ENCODE measurements at places on chromosomes 4 and X.

DNA sequence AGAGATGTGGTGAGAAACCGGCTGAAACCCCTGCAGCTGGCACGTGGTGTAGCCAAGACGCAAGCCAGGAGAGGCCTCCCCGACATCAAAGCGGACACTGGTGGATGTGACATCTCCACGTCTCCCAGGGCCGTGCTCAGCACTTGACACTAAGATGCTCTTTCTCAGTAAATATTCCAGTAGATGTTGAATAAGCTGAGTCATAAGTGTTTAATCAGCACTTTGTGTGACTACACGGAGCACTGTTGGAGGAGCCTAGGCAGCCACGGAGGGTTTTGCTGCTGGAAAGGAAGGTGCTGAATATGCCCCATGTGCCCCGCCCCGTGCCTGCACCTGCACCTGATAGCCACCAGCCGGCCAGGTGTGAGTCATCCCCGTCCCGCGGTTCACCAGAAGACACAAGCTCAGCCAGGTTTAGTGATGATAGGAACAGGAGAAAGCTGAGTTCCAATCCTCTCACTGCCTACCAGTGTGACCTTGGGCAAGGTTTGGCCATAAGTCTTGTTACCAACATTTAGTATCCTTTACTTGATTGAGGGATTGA, 29.0 kb upstream of the C4orf50 start:
- peak; percentile 27 for DNase-seq

DNA sequence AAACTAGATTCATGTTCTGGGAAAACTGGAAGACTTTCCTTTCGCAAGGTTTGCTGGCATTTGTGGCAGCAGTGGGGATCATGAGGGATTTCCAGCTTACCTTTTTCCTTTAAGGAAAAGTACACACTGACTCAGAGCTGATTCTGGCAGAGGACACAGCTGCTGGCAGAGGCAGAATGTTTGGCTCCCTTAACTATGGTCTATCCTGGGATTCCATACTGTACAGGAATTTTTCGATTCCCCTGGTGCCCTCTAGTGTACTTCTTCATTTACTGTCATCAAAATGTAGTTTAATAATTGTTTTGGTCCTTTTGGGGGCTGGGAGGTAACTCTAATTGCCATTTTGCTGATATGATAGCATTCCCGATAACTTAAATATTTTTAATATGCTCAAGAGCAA, 152.7 kb downstream of the GABRG1 start:
- no peak for DNase-seq

- DNase-seq = no peak
These were observed 56.9 kb upstream of the PRPS1 start for GRCh38 chrX:107571296-107571998.

DNA sequence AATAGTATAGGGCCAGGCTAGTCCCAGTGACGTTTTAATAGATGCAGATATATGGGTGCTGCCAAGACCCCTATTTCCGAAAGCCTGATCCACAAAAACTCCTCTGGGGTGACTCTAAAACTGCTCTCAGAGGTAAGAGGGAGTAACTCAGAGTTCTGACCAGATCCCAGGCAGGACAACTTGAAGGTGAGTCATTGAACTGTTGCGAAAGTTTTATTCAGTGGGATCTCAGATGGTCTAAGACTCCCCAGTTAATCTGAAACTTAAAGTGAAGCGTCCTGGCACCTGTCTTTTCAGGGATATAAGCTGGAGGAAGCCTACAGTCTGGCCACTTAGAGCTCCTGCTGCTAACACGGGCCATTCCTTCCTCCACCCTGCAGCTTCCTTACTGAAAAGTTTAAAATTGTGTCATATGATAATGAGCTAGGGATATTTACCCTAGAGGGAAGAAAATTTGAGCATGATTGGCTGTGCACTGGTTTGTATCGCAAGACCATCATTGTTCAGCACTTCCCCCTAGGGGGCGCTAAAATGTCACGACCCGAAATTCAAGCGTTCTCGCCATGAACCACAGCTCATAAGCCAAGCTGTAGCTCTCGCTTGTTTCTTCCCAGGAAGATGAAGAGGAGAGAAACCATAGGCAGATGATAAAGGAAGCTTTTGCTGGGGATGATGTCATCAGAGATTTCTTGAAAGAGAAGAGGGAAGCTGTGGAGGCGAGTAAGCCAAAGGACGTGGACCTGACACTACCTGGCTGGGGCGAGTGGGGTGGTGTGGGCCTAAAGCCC, 19.5 kb downstream of the UTP14A start:
- DNase-seq = peak; percentile 73

DNA sequence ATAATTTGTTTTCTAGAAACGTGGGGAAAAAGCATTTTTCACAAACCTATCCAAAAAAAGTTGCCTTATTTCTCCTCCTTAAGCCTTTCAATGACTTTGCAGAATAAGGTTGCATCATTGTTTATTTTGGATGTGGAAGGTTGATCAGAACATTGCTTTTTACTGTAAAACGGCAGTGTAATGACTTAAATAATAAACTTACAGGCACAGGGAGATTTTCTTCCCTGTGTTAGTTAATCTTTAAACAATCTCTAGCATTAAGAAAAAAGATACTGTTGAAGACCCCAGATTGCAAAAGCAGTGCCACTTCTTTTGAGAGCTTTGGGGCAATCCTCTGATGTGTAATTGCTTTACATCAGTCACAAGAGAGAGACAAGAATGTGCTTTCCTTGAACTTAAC, 153.4 kb downstream of the ARX start:
- DNase-seq = no peak

DNA sequence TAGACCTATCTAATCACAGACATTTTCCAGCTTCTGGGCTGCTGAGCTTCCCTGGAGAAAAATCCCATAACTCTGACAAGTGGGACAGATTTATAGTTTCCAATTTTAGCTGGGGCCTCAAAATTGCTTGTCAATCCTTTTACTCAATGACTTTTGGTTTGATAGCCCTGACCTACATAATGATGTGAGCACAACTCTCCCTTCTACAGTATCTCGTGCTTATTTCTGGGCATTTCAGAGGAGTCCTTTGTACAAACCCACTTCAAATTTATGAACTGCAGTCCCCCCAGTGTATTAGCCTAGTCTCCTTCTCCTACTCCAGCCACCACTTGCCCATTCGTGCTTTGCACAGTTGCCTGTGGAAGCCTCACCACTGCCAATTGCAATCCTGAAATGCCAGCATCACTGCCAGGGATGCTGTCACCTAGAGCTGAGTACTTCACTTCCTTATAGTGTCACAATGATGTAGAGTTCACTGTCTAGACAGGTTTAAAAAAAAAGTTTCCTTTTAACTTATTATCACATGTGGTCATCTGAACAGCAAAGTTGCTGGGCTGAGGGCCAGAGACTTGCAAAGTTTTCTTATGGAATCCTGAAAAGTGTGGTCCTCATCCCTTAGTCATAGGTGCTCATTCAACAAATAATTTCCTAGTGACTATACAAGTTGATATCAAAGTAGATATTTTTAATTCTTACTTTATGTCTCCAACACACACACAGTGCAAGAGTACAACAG, 21.2 kb downstream of the TRAM1L1 start:
- no peak for DNase-seq

GRCh38 chrX:155148724-155149537, 67.3 kb upstream of the VBP1 start:
- peak; percentile 55 for DNase-seq

- no peak for DNase-seq
These were observed 54.6 kb upstream of the TENM3 start for GRCh38 chr4:182188622-182189021.

GRCh38 chr4:175776217-175776616, 35.8 kb downstream of the GPM6A start:
- no peak for DNase-seq

DNA sequence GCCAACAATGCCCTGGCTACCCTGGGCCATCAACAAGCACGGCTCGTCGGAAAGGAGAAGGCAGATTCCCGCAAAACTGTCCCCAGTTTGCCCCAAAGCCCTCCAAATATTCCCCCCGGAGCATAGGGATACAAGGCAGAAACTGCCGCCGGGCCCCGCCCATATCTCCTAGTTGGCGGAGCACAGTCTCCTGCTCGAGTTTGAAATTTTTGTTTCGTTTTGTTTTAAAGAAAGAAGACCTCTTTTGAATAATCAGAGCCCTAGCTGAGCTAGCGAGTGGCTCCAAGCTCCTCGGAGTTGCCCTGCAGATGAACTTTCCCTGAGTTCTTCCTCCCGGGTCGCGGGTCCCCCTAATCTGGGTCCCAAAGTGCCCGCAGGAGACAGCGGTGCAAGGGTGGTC, 138.1 kb upstream of the ZIC3 start:
- DNase-seq = peak; percentile 11

GRCh38 chr4:137389911-137390520, 142.3 kb downstream of the PCDH18 start:
- no peak for DNase-seq

DNA sequence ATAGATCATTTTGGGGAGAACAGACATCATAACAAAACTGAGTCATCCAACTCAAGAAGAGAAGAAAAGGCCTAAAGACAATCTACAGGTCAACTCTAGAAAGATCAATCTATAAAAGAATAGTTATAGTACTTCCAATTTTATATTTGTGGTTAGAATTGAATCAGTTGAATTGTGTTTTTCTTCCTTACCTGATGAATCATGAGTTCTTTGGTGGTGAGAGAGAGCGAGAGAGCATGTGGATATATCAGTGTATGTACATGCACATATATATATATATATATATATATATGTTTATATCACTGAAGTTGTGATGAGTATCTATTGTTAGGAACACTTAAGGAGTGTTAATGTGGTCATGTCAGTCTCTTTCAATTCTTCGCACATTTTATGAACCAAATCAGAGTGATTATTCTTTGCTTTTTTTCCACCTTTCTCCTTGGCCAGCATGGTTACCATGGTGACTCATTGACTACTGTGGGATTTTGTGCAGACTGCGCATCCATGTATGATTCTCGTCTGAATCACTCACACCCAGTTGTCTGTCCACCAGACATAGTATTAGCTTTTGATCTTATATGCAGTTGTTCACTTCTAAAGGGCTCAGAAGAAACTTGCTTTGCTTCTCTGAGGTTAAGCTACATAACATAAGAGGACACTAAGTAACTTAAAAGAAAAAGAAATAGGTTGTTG, 90.4 kb upstream of the RAB40AL start:
- no peak for DNase-seq

- DNase-seq = no peak
These were observed 98.8 kb downstream of the KLHL4 start for GRCh38 chrX:87616371-87616770.

GRCh38 chr4:5478697-5479096, 229.7 kb downstream of the EVC2 start:
- DNase-seq = no peak

DNA sequence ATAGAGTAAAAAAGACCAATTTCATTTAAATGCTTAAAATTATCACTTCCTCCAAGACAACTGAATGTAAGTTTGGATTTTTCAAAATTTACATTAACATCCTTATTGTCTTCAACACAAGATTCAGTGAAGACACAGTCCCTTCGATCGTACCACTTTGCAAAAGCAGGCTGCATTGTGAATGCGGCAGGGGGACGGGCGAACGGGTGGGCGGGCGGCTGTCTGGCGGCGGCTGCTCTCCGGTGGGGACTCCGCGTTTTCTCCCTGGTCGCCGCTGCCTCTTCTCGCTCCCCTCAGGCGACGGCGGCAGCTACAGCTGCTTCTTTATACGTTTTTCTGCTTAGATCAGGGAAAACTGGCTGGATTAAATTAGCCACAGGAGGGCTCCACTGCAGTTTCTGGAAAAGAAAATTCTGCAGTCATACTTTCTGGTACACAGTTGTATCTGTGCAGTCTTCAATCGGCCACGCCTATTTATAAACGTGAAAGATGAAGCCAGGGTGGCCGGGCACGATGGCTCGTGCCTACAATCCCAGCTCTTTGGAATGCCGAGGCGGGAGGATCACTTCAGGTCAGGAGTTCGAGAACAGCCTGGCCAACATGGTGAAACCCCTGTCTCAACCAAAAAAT, 33.9 kb upstream of the HPF1 start:
- DNase-seq = peak; percentile 39

GRCh38 chrX:56069299-56069931, 162.7 kb upstream of the KLF8 start:
- DNase-seq = no peak

GRCh38 chrX:47644557-47645091, 5.7 kb downstream of the ELK1 start:
- DNase-seq = no peak

- DNase-seq = no peak
These were observed 105.2 kb upstream of the HPGD start for GRCh38 chr4:174627473-174627872.

DNA sequence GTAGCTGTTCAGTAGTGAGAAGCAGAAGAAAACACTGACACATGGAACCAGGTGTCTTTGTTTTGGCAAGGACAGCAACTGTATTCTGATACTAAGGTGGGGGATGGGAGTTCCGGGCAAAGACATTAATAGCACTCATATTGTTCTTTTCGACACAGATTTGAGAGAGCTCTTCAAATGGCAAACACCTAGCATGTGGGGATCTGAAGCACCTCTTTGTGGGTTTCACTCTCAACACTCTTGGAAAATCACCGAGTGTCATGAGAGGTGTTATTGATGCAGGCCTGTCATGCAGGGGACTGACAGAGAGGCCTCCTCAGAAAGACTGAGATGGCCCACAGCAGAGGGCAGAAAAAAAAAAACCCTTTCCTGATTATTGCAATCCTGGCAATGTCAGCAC, 228.4 kb upstream of the VCX start:
- DNase-seq = no peak

DNA sequence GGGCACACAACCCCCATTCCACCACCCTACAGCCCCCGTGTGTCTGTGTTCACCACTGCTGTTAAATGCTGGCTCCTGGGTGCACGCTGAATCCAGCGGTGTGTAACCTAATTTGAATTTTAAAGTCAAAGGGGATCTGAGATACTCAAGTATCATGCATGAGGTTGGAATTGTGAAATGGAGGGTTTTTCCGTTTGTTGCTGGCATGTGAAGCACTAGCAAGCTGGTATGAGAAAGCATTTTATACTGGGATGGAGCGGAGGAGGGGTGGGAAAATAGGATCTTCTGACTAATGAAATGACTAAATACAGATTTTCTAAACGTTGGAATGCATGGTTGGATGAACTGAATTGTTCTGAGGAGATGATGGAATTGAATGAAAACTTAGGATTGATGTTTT, 36.9 kb upstream of the FAT1 start:
- no peak for DNase-seq

GRCh38 chr4:25860586-25861279, 2.1 kb downstream of the SEL1L3 start:
- DNase-seq = no peak

- peak; percentile 72 for DNase-seq
These were observed 29.6 kb upstream of the CHRNA9 start for GRCh38 chr4:40305328-40306170.

DNA sequence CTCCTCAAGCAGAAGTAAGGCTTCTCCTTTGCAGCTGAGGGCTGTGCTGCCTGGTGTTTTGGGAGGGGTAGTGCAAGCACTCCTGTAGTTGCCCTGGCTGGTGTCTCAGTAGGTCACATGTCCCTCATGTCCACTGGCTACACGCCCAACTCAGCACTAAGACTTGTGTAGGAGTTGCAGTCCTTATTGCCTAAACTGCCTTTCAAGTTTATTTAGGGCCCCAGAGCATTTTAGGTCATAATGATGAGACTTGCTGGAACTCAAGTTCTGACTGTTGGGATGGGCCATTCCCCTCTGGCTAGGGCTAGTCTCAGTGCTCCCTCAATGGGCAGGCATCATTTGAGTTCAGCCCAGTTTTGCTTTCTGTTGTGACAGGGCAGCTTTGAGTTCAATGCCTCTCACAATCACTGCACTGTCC, 44.1 kb downstream of the PPM1K start:
- DNase-seq = no peak

- DNase-seq = no peak
These were observed 23.5 kb downstream of the CHM start for GRCh38 chrX:86023811-86024210.

All from activated CD4-positive, alpha-beta T cell treated with anti-CD3 and anti-CD28 coated beads for 48 hours (primary cell).